Neural crest cell (in vitro differentiated cells): ENCODE measurements at places on chromosomes 12 and 14.
A peak's percentile ranks its signal among the peaks of the same experiment; 100 is the strongest.

DNA sequence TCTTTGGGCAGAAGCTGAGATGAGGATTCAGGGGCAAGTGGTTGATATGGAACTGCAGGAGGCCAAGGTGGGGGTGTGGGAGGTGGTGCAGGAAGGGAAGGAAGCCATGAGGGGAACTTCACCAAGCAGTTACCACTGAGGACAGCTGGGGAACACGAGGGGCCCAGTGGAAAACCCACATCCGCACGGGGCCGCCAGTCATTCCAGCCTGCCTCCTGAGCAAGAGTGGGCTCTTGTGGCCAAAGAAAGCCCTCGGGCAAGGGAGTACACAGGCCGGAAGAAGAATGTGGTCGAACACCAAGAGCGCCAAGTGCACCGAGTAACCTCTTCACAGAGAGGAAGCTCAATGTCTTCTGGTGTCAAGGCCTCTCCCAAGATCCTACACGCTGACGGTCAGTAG is 252.2 kb upstream of the FOXN3 start:
- DNase-seq = no peak

DNA sequence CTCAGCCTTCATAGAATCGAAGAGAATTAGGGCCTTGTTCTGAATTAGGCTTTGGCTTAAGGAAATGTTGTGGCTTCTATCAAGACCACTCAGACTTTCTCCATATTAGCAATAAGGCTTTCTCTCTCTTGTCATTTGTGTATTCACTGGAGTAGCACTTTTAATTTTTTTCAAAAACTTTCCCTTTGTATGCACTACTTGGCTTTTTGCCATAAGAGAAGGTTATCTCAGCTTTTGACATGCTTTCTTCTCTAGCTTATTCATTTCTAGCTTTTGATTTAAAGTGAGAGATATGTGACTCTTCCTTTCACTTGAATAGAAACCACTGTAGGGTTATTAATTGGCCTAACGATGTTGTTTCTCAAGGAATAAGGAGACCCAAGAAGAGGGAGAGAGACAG is 244.2 kb downstream of the GPHN start:
- no peak for DNase-seq

DNA sequence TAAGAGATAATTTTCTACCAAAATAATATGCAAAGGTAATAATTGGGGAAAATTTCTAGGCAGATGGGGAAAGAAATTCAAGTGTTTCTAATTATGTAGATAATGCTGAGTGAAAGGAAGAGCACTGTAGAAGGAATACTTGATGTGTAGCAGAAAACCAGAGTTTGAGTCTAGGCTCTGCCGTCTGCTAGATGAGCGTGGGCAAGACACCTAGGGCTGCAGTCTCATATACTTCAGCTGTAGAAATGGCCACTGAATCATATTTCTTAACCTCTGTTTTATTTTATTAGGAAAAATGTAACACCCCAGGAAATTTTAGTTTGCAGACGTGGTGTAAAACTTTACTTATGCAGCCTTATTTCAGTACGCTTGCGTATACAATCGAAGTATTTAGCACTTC is 59.8 kb upstream of the SLC38A2 start:
- no peak for DNase-seq

GRCh38 chr12:116924558-116925453 is 14.1 kb downstream of the FBXW8 start:
- no peak for DNase-seq

GRCh38 chr14:99616832-99617800 is 13.1 kb upstream of the CCDC85C start:
- no peak for DNase-seq

DNA sequence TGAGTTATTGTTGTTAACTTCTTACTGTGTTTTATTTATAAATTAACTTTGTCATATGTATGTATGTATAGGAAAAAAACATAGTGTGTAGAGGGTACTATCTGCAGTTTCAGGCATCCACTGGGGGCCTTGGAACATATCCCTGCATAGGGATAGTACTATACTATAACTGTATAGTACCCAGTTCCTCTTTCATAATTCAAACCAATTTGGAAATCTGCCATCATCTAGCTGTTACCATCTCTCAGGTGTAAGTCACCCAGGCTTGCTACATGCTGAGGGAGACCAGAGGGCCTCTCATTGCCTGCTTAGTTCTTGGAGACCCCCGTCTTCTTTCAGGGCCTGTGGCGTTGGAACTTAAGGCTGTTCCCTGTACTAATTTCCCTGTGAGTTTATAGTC is 12.9 kb upstream of the DCD start:
- no peak for DNase-seq

DNA sequence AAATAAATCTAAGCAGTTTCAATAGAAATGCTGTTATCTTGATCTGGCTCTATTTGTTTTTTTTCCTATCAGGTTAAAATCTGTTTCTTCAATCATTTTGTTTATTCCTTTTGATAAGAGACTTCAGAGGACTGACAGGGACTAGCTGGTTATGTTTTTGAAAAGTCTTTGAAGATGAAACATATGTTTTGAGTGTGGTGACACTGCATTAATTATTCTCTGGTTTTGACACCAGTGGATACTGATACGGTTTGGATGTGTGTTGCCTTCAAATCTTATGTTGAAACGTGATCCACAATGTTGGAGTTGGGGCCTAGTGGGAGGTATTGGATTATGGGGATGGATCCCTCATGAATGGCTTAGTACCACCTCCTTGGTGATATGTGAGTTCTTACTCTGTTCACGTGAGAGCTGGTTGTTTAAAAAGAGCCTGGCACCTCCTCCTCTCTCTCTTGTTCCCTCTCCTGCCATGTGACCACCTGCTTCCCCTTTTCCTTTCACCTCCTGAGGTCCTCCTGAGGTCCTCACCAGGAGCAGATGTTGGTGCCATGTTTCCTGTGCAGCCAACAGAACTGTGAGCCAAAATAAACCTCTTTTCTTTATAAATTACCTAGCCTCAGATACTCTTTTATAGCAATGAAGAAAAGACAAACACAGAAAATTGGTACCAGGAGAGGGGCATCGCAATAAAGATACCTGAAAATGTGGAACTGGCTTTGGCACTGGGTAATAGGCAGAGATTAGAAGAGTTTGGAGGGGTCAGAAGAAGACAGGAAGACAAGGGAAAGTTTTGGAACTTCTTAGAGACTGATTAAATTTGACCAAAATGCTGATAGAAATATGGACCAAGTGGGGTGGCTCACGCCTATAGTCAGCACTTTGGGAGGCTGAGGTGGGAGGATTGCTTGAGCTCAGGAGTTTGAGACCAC is 23.0 kb downstream of the RASSF3 start:
- DNase-seq = no peak

DNA sequence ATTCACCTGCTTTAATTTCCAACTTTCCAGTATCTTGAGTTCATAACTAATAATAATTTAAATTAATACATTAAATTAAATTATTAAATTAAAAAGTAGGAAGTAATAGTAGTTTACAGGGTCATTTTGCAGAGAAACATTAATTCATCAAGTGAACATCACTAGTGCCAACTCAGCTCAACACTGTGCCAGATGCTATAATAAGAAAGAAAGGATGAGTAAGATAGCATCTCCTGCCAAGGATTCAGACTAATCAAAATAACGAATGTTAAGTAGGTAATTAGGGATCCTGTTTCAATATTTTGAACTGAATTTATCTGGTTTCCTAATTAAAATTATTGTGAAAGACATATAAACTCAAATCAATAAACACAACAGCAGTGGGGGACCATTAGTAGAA is 596.7 kb downstream of the SLC6A15 start:
- DNase-seq = no peak

DNA sequence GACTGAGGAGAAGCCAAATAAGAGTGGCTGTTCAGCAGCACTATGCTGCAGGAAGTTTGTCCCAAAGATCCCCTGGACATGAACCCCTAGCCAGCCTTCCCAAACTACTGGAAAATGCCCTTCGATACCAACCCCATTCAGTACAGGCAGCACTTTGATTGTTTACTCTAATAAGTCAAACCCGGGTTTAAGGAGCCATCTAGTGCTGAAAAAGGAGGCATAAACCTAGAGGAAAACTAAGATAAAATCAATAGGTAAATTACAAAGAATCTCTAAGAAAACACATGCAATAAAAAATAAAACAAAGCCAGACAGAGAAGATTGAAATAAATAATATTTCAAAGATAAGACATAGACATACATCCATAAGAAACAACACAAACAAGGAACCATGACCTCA is 771.6 kb downstream of the RPS29 start:
- no peak for DNase-seq

- no peak for DNase-seq
Observed at GRCh38 chr12:117853600-117853999, 115.2 kb downstream of the KSR2 start.

GRCh38 chr12:109492371-109492770 is 14.9 kb downstream of the UBE3B start:
- no peak for DNase-seq

DNA sequence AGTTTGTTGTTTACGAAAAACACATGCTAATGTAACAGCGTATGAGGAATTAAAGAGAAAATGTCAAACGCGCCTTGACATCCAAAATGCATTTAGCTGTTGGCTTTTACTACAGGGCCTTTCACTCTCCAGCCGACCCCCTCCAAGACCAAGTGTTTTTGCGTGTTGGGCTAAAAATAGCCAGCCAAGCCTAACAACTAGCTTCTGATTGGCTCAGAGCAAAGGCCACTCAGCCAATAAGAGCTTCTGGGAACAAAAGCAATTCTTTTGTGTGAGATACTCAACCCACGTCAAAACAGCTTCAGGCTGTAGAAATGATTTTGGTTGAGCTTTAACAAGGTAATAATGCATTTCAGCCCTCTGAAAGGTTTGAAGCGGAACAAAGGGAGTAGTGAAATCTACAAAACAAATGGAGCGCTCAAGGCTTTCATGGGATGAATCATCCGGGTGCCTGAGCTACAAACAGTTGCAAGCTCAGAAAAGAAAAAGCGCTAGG is 198.7 kb upstream of the DCN start:
- DNase-seq = peak; percentile 53

DNA sequence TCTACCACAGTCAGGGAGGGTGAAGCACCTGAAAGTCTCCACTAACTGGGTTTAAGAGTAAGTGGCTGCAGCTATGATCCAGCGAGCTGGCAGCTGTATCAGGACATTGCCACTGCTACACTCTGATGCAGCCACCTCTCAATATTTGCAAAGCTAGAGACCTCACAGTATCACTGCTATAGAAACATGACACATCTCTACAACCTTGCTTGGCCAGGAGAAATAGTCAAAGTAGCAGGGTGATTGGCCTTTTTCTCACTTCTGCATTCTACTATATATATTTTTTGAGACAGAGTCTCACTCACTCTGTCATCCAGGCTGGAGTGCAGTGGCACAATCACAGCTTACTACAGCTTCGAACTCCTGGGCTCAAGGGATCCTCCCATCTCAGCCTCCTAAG is 9.3 kb upstream of the FMNL3 start:
- no peak for DNase-seq

GRCh38 chr12:75764091-75764841 is 252.9 kb upstream of the KRR1 start:
- DNase-seq = no peak

- DNase-seq = no peak
Observed at GRCh38 chr14:76946753-76947077, 81.8 kb downstream of the IRF2BPL start.

GRCh38 chr12:43222796-43223195 is 329.2 kb downstream of the ADAMTS20 start:
- no peak for DNase-seq

- DNase-seq = no peak
Observed at GRCh38 chr12:25695574-25695973, 142.5 kb upstream of the LMNTD1 start.

- no peak for DNase-seq
Observed at GRCh38 chr12:63752841-63753240, 26.9 kb upstream of the RXYLT1 start.

GRCh38 chr14:99146616-99147365 is 125.2 kb downstream of the BCL11B start:
- DNase-seq = no peak

DNA sequence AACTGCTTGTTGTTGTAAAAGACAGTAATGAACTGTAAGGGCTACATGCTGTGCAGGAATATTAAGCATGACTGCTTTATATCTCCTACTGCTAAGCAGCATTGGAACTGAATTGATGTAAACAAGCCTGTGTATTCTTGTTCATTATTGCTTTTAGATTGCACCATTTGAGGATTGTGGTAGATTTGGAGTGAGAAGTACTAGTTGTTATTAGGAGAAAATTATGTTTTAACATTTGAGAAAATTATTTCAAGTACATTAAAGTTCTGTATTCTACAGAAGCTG is 212.7 kb downstream of the ERC1 start:
- no peak for DNase-seq

DNA sequence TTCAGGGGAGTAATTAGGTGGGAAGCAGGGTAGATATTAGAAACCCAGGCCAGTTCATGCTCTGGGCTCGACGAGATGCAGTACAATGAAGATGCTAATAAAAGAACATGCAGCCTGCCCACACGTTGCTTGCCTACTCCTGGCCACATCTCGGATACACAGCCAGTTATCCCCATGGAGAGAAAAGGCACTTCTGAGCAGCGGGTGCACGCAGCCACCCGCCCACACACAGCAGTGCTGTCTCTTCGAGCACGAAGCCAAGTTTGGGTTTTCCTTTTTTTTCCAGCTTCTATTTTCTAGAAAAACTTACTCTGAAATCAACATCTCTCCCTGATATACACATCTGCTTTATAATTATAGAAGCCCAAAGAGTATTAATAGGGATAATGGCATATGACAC is 85.7 kb downstream of the CIT start:
- no peak for DNase-seq

DNA sequence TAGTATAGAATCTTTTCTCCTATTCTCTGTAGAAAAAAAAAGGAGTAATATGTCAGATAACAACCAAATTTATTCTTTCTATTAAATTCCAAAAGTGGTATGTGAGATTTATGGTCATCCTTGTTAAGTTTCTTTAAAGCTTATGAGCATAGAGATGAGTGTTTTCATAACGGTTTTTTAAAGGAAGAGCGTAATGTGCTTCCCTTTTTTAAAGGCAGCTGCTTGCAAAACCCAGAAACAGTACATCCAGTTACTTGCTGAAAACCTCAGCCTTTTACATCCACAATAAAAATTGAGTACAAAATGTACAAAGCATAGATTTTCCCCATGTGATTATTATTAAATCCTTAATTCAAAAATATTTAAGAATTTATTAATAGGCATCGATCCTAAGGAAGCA is 53.6 kb upstream of the CD163 start:
- no peak for DNase-seq

DNA sequence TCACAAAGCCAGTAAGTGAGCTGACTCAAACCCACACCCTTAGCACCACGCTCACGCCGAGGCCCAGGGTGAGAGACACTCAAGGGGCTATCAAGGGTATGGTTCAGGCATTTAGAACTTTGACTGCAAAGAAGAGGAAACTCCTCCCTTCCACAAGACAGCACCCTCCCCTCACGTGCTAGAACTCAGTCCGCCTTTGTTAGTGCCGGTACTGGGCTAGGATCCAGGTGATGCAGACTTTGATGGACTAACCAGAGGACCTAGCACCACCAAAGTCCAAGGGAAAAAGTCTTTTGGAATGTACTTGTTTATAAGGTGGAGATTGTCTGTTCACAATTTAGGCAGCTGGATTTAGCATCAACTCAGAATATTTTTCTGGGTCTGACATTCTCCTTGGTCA is 33.7 kb downstream of the VWF start:
- DNase-seq = no peak
